ENCODE measurements at places on chromosomes 1 and 21.

DNA sequence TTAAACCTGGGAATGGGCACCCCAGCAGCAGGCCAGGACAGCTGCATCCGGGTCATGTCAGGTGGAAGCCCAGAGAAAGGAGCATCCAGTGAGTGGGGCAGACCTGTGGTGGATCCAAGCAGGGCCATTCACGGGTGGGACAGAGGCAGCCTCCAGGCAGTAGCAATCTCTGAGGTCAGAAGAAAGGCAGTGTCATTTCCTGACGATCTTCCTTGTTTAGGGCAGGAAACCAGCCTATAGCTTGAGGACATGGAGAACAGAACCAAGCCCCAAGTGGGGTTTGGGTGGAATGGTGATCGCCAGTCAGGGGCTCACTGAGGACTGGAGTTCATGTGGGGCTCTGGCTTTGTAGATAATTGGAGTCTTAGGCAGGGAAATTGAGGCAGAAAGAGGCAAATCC, 209.4 kb downstream of the HIVEP3 start:
- DNase-seq, result no peak

DNA sequence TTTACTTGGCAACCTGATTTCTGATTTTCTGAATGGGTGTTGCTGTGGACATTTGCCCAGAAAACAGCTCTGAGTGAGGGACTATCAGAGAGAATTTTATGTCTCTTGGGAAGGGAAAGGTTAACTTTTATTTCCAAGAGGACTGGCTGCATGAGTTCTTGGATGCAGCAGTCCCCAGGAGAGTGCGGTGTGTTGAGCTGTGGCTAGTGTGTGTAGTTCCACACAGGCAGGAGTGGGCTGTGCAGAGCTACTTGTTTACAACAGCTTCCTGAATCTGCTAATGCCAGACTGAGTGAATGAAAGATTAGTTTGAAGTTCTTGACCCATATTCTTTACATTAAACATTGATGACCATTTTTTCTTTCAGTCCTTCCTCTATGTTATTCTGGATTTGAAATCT, 41.0 kb upstream of the APOBEC4 start:
- DNase-seq, result no peak

- peak; percentile 16 for DNase-seq
Measured at GRCh38 chr1:177145106-177146070, 19.1 kb downstream of the ASTN1 start.

DNA sequence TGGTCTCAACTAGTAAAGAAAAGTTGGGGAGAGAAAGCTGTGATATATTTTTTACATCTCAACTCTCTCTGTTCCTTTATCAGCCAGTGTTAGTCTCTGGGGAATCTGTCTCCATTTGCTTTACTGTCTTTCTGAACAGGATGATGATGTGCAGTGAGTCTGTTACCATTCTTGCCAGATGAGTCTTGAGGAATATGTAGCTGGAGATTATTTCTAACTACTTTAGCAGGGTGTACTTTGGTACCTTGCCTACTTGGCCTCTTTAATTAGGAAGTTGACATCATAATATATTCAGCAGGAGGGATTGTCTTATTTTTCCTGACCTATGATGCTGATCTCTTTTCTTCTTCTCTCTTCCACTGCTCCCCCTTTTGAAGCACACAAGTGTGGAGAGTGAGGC, 15.7 kb upstream of the HAX1 start:
- no peak for DNase-seq

DNA sequence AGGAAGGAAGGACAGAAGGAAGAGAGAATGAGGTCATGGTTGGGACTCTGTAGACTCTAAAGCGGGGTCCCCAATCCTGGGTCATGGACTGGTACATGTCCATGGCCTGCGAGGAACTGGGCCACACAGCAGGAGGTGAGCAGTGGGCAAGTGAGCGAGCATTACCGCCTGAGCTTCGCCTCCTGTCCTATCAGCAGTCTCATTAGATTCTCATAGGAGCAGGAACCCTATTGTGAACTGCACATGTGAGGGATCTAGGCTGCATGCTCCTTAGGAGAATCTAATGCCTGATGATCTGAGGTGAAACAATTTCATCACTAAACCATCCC, 128.9 kb downstream of the TRABD2B start:
- no peak for DNase-seq

DNA sequence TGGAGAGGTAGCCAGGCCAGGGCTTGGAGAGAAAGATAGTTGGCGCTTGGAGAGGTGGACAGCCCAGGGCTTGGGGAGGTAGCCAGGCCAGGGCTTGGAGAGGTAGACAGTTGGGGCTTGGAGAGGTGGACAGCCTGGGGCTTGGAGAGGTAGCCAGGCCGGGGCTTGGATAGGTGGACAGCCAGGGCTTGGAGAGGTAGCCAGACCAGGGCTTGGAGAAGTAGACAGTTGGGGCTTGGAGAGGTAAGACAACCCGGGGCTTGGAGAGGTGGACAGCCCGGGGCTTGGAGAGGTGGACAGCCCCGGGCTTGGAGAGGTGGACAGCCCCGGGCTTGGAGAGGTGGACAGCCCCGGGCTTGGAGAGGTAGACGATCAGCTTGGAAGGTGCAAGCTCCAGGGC, 7.7 kb downstream of the LSS start:
- no peak for DNase-seq

DNA sequence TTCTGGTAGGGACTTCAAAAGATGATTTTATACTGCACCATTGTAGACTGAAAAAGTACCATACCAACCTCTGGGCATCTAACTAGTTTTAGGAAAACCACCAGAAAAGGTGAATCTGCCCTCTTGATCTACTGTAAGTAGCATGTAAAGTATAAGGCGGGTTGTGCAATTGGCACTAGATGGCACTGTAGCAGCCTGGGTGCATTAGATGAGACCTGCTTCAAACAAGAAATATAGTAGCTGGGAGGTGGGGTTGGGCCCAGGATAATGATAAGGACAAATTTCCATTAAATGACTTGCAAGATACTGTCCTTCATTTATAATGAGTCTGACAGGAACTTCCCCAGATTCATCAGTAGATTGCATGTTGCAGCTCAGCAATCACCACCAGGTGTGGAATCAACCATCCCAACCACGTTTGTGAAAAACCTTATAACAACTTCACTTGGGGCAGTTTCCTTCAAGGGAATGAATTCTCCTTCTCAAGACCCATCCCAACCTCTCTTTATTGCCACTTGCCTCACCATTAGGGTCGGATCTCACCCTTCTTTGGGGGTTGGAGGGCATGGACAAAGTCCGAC, 37.3 kb upstream of the IL10 start:
- DNase-seq, result no peak

GRCh38 chr1:2497891-2498290, 21.8 kb downstream of the PLCH2 start:
- no peak for DNase-seq

DNA sequence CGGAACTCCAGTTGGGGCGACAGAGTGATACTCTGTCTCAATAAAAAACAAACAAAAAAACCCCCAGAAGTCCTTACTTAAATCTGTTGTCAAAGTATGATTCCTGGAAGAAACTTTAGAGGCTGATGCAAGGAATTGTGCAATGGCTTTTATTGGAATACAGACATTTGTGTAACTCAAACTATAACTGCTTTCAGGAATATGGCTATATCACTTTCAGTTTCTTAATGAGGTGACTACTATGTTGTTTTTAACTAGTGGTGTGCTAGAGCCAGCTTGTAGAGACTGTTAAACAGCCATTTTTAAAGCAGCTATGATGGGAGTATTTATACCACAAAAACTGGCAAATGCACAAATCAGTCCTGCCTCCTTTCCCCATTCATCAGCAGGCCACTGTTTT, 22.7 kb upstream of the DNAJC28 start:
- DNase-seq, result no peak

- DNase-seq, result no peak
Measured at GRCh38 chr1:48692235-48692634, 84.5 kb downstream of the BEND5 start.

GRCh38 chr21:43809346-43809799, 20.0 kb downstream of the RRP1 start:
- DNase-seq, result no peak

- DNase-seq, result no peak
Measured at GRCh38 chr1:91757763-91758460, 128.0 kb downstream of the TGFBR3 start.

GRCh38 chr1:27011058-27011764, 1.4 kb downstream of the TENT5B start:
- DNase-seq, result peak; percentile 37

- DNase-seq, result peak; percentile 8
Measured at GRCh38 chr21:21688889-21689288, 690.7 kb downstream of the NCAM2 start.

- no peak for DNase-seq
Measured at GRCh38 chr1:116760996-116761665, 6.9 kb downstream of the CD2 start.

DNA sequence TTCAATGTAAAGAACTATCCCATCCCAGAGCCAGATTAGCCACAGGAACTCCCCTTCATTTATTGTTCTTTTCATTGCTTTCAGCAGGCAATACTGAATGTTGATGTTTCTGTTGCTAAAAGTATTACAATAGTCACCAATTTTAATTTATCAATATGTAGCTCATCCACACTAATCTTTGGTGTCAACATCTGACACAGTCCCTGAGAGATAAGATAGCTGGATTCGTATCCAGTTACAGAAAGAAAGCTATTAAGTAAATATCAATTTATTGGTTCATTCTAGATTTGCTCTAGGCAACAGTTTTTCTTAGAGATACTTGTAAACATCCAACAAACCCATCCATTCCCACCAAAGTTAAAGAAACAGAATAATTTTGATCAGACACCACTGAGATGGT, 4.7 kb downstream of the ADSS2 start:
- no peak for DNase-seq

GRCh38 chr1:155228096-155228427, 19.6 kb downstream of the MTX1 start:
- DNase-seq, result no peak

- peak; percentile 79 for DNase-seq
Measured at GRCh38 chr1:46549697-46550681, 1.5 kb downstream of the KNCN start.

GRCh38 chr1:153392822-153393221, 1.9 kb upstream of the S100A8 start:
- DNase-seq, result no peak

DNA sequence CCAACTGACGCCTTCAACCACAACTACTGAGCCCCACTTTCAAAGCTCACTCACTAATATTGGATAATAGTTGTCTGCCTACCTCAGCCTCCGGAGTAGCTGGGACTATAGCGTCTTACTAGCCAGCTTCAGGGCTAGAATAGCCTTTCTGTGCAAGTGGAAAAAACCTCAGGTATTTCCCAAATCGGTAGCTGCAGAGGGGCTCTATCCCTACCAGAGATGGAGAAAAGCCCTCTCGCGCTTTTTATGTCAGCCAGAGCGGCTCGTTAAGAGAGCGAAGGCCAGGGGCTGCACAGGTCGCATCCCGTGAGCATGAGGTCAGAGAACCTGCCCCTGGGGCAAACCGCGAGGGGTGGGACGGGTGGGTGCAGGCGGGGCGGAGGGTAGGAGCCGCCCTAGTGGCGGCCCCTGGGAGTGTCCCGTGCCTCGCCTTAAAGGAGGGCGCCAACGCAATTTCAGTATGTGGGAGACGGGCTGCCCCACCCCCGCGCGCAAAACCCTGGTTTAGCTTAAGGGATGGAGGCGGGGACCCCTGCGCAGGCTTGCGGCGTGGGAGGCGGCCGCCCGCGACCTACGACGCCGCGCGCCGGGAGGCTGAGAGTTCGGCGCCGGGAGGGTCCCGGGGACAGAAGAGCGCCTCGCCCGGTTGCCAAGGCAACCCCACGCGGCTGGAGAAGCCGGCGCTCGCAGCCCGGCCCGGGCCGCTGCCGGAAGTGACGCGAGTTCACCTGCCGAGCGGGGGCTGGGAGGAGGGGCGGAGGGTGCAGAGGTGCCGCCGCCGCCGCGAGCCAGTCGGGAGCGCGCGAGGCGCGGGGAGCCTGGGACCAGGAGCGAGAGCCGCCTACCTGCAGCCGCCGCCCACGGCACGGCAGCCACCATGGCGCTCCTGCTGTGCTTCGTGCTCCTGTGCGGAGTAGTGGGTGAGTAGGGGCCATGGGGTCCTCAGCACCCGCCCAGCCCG, at the start of gene CXADR:
Gene CXADR (plus strand): TSS at position 791 of the 961 bp plus-strand sequence. CDS start 87 bp downstream, at position 878.
- peak; percentile 85 for DNase-seq

DNA sequence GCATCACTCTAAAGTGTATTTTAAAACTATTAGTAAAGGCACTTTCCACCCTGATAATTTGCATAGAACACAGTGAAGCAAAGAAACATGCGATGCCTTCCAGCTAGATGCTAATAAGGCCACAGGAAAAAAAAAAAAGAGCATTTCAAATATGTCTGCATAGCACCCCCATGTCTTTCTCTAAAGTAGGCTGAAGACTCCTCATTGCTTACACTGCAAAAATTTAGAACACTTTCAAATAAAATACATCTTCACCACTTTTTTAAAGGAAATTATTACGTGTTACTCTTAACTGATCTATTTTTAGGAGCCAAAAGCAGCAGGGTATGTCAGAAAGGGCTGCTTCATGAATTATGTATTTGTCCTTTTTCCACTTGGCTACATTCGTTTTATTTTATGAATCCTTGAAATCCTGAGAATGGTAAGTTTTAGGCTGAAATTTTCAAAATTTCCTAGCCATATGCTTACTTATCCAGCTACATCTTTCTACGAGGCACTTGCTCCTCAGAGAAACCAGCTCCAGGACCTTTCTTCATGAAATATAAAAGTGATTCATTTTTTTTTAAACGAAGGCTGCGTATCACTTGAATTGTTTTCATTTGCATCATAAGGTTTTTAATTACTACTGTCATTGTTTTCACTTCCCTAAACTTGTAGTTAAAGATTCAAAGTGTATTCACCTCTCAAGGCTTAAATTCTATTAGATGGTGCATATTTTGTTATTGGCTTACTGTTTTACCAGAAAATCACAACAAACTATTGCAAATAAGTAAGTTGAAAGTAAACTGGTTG, 513.0 kb downstream of the PTPRC start:
- DNase-seq, result no peak

DNA sequence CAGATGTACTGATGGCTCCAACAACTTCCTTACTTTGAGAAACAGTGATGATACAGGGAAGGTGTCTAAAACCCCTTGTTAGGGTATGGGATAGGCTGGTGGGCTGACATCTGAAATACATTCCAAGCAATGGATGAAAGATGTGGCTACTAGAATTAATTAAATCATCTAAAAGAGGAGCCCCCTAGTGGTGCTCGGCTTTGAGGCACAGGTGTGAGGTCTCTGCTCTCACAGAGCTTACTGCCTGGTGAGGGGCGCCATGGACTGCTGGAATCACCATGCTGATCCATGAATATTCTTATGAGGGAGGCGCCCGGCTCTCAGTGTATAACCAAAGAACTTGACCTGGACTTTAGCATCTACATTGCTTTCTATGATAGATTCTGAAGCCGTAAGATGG, 48.5 kb downstream of the GNG4 start:
- no peak for DNase-seq

GRCh38 chr1:228363686-228364067, 43.0 kb downstream of the TRIM11 start:
- no peak for DNase-seq

GRCh38 chr1:97144527-97144926, 422.9 kb downstream of the PTBP2 start:
- no peak for DNase-seq

- DNase-seq, result peak; percentile 40
Measured at GRCh38 chr1:12275370-12275769, 45.5 kb downstream of the VPS13D start.

All from tongue (tissue), 3 donors.